ENCODE measurements at places on chromosomes 1 and 21.

DNA sequence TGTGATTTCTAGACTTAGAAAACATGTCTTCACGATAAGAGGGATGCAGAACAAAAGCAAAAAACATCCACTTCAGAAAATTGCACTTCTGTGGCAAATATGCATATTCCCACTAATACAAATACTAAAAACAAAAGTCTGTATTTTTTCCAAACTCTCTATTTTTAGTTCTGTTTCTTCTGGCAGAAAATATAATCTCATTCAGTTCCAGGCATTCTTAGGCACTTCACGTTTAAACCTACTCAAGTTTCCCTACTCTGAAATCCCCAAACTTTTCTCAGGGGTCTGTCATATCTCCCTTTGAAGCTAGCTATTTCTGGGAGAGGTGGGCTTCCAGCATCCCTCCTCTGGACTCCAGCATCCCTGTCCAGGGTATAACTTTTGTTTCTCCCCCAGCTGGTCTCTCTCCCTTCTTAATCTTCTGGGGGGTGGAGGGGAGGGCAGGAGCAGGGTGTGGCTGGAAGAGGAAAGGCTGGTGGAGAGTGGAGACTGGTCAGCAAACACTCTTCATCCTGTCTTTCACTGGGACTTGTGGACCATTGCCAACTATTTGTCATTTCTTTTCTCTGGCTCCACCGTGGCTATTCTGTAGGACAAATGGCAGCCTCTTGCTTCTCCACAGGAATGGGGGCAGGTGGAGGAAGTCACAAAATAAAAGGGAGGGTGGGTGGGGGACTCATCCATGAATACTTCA, 19.6 kb upstream of the NCF2 start:
- DNase-seq, result no peak

DNA sequence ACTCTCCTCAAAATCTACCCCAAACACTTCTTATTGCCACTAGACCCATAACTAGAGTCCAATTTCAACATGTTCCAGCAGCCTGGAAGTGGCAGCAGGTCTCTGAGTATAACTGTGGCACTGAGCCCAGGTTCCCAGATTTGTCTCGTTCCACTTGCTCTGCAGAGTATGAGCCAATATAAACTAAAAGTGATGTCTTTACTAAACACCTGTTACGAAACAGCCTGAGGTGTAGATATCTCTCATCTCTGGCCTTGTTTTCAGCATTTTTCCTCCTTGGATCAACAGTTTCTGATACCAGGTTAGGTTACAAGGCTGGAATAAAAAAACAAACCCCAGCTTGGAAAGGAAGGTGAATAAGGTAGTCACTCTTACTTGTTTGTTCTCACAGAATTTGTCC, 25.2 kb upstream of the PRDX6 start:
- DNase-seq, result no peak

DNA sequence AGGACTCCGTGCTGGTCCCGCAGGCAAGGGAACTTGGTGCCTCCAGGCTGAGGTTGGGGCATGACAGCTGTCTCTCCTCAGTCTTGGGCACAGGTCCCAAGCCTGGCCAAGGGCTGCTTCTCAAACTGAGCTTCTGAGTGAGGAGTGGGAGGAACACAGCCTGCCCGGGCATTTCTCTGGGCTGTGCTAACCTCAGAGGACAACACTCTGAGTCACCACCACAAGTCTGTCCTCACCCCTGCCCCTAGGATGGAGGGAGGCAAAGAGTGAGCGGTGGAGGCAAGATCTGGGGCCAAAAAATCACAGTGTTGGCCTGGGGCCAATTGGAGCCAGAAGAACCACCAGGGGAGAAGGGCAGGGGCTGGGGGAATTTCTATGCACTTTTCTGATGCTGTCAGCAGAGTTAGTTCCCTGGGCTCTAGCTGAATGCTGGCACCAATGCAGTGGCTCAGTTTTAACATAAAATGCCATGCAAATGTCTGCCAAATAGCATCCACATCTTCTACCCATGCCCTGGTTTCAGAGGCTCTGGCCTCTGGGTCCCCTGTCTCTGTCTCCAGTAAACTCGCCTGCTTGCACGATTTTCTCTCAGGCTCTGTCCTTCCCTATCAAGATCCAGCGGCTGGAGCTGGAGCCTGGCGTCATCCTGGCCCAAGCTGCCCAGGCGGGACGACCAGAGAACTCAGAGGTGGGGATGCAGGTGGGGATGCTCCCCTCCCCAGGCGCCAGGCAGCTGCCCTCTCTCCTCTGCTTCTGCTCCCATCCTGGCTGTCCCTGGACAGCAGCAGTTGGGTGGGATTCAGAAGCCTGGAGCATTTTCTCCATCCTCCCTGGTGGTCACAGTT, 11.0 kb upstream of the CDK18 start:
- no peak for DNase-seq

- DNase-seq, result no peak
These were observed 308.2 kb upstream of the NR5A2 start for GRCh38 chr1:199719156-199719842.
